HFFc6 (cell line): ENCODE measurements at places on chromosomes 11 and 22.

DNA sequence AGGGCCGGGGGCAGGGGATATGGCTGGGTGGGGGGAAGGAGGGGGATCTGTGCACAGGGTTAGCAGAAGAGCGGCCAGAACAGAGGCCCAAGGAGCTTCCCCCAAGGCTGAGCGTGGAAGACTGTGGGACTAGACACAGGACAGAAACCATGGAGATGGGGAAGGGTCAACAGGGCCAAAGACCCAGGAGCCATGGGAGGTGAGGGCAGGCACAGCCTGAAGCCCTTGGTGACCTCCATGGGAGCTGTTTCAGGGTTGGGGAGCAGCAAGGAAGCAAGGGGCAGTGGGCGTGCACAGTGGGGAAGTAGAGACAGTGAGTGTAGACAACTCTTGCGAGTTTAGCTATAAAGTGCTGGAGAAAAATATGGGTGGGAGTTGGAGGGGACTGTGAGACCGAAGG is 56.6 kb downstream of the WNT11 start:
- no peaks in the 10 kb centered on the region for H3K36me3 ChIP-seq
- H3K4me1 ChIP-seq: peaks cover 25% of the 10 kb centered on the region
- DNase-seq: no peak
- H3K27me3 ChIP-seq: peaks cover 9% of the 10 kb centered on the region
- no peak overlapping the region for H3K4me3 ChIP-seq

DNA sequence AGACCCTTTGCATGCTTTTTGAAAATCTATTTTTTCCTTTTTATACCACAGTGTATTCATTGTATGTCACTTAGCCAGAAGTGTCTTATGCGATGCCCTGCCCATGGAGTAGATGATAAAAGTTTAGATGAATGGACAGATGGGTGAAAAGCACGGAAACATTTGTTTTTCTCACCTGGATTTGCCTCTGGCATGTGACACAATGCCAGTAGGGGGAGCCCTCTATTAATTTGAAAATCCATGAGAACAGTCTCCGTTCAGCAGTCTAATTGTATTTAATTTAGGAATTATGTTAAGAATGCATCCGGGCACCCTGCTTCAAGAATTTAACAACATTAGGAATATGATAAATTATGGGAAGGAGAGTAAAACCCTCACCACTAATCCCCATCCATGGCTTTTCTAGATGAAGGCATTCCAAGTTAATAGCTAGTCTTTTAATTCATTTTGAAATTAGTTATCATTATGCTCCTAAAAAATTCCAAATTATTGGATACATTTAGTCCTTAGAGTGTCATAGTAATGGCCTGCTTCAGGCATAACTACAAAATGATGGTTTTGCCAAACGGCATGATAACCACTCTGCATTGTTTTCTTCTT is 55.3 kb upstream of the ALKBH3 start:
- H3K4me1 ChIP-seq: peaks cover 11% of the 10 kb centered on the region
- no peaks in the 10 kb centered on the region for H3K36me3 ChIP-seq
- H3K27me3 ChIP-seq: peaks cover 1% of the 10 kb centered on the region; the same call in 1 of the 2 replicates
- DNase-seq: peak; percentile 34
- no peak overlapping the region for H3K27ac ChIP-seq

DNA sequence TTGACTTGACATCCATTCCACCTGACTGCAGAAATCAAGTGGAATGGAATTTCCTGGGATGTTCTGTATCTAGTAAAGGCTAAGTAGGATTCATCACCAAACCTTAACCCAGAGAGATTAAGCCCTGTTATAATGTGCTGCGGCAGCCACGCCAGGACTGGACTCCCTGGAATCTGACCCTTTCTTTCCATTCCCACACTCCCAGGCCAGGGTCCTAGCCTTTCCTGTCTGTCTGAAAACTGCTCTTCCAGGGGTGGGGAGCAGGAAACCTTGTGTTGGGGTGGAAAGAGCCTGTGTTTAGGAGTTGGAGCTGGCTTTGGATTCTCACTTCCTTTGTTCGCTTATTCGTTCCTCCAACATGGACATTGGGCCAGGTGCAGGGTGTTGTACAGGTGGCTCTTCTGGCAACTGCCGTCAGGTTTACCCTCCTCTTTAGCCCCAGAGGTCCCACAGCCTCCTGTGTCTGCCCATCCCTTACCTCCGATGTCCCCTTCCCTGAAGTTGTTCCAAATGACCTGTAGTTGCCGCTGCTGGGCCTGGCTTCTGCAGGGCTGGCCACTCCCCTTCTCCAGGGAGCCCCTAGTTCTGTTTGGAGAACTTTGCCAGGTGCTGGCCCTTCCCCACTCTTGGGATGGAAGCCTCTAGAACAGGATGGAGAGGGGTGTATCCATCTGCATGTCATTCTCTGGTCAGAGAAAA is 20.5 kb upstream of the PARVB start:
- H3K36me3 ChIP-seq: peaks cover 18% of the 10 kb centered on the region
- no peak overlapping the region for H3K4me3 ChIP-seq
- H3K27ac ChIP-seq: no peak overlapping the region
- H3K27me3 ChIP-seq: no peaks in the 10 kb centered on the region; the same call in 1 of the 2 replicates
- H3K4me1 ChIP-seq: no peaks in the 10 kb centered on the region

- H3K27me3 ChIP-seq: peaks cover 5% of the 10 kb centered on the region; the same call in 1 of the 2 replicates
- H3K36me3 ChIP-seq: no peaks in the 10 kb centered on the region
- DNase-seq: peak; percentile 47
Measured at GRCh38 chr11:92880381-92880780, 89.1 kb upstream of the MTNR1B start.

DNA sequence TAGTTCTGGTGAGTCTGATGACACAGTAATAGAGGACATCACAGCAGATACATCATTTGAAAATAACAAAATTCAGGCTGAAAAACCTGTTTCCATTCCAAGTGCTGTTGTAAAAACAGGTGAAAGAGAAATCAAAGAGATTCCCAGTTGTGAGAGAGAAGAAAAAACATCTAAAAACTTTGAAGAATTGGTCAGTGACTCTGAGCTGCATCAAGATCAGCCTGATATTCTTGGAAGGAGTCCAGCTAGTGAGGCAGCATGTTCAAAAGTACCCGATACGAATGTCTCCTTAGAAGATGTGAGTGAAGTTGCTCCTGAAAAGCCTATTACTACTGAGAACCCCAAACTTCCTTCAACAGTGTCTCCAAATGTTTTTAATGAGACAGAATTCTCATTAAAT is 38.7 kb downstream of the RTN3 start:
- no peak for DNase-seq
- H3K36me3 ChIP-seq: no peaks in the 10 kb centered on the region
- peaks cover 22% of the 10 kb centered on the region for H3K4me1 ChIP-seq
